ENCODE measurements at places on chromosomes 1 and 21.

- peak; percentile 82 for DNase-seq
These were observed 137.1 kb downstream of the PROX1 start for GRCh38 chr1:214124915-214125314.

- no peak for DNase-seq
These were observed 949.4 kb upstream of the ADGRL4 start for GRCh38 chr1:79955966-79956365.

DNA sequence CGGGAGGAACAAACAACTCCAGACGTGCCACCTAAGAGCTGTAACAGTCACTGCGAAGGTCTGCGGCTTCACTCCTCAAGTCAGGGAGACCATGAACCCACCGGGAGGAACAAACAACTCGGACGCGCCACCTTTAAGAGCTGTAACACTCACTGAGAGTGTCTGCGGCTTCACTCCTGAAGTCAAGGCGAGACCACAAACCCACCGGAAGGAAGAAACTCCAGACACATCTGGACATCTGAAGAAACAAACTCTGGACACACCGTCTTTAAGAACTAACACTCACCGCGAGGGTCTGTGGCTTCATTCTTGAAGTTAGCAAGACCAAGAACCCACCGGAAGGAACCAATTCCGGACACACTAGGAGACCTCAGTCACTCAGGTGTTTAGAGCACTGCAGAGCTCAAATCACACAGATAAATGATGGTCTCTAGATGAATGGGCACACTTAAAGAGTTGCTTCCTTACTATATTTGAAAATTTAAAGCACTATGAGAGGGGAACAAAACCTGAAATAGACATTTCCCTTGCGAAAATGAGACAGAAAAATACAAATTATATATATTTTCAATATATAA lies 587.7 kb upstream of the ADGRL4 start:
- DNase-seq = no peak

- DNase-seq = peak; percentile 82
These were observed 61.1 kb downstream of the XCL1 start for GRCh38 chr1:168637350-168637991.

DNA sequence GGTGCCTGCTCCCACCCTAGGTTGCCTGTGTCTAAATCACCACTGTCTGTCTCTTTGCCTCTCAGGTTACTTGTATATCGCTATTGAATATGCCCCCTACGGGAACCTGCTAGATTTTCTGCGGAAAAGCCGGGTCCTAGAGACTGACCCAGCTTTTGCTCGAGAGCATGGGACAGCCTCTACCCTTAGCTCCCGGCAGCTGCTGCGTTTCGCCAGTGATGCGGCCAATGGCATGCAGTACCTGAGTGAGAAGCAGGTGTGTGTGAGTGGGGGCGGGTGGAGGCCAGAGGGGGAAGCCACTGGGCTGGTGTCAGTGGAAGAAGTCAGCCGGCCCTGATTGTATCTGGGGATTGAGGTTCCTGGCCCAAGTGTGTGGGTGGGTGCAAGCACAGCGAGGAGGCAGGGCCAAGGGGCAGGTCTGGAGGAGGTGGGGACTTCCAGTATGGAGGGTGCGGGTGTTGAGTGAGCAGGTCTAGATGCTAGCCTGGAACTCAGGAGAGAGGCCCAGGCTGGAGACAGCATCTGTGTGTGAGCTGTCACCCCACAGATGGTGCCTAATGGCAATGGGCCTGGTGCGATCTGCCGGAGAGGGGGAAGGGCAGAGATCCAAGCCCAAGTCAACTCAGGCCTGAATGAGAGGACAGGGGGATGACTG lies 17.2 kb downstream of the TIE1 start:
- no peak for DNase-seq

GRCh38 chr1:53303726-53304515 lies 23.9 kb downstream of the LRP8 start:
- DNase-seq = no peak

DNA sequence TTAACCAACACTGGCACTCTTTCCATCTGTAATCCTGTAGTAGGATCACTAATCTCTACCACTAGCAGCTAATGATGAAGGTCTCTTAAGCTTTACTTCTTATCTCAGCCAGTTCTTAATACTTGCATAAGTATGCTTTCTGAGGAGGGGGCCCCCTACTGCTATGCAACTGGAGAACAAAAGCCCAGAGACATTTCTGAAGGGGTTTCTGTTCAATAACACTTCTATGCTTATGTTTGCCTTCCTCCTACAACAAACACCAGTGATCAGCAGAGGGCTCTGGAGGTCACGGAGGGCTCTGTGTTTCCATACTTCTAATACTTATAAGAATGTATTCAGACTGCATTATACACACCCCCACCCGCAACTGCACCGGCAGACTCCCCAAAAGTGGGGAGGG lies 215.8 kb downstream of the BARHL2 start:
- DNase-seq = no peak

GRCh38 chr1:29786791-29787732 lies 550.7 kb downstream of the PTPRU start:
- no peak for DNase-seq

DNA sequence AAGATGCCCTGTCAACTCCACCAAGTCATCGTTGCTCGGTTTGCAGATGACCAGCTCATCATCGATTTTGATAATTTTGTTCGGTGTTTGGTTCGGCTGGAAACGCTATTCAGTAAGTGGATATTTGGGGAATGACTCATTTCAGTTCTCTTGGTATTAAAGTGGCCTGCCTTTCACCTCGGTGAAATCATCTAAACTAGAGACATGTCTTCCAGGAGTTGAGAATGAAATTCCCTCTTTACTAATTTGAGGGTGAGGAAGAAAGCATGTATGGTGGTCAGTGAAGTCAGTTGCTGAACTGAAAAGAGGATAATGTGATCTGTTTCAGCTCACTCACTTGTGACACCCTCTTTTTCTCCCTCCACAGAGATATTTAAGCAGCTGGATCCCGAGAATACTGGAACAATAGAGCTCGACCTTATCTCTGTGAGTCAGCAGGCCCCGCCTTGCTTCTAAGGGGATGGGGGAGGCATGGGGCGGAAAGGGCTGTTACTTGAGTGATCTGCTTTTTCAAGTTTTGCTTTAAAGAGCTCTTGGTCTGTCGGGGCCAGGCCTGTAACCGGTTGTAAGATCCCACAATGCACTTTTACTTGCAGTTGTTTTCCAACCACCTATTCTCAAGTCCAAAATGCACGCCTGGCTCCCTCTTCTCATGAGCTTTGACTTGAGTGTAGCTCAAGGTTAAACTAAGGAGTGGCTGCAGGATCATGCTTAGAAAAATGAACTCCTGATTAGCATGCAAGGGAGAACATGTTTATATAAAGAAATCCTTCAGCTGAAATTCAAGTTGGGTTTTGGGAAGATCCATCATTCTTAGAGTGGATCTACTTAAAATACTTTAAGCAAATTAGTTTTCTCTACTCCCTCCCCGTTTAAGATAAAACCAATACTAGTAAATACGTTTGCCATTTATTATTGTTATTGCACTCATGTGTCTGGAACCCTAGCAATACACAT lies 59.8 kb downstream of the CAPN2 start:
- DNase-seq = peak; percentile 96

DNA sequence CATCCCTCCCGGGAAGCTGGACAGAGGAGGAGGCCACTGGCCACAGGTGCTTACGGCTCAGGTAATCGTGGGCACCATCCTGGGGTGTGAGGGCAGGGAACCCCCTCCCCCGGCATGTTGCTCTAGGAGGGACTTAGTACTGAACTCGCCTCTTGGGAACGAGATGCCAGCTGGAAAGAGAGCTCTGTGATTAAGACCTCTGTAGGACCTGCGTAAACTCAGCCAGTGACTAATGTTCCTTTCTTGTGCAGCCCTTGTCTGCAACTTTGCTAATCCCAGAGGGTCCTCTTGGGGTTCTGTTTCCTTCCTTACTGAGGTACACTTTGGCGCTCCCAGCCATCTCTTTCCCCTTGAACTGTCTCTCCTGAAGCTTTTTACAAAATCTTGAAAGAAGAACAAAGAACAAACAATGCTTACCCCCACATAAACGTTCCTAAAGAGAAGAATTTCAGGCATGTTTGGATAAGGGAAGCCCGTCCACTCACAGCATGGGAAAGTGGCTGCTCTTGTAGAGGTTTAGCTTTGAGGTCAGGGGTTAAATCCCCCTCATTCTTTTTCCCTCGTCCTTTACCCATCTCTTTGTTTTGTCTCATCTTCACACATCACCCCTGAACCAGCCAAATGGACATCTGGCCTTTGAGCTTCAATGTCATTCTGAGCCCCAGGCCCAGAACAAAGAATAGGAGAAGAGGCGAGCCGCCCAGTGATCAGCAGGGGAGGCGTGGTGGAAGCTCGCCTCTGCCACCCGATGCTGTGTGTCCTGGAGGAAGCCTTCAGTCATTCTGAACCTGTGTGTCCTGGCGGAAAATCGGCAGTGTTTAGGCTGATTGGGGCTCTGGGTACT lies 37.4 kb downstream of the CITED4 start:
- no peak for DNase-seq

DNA sequence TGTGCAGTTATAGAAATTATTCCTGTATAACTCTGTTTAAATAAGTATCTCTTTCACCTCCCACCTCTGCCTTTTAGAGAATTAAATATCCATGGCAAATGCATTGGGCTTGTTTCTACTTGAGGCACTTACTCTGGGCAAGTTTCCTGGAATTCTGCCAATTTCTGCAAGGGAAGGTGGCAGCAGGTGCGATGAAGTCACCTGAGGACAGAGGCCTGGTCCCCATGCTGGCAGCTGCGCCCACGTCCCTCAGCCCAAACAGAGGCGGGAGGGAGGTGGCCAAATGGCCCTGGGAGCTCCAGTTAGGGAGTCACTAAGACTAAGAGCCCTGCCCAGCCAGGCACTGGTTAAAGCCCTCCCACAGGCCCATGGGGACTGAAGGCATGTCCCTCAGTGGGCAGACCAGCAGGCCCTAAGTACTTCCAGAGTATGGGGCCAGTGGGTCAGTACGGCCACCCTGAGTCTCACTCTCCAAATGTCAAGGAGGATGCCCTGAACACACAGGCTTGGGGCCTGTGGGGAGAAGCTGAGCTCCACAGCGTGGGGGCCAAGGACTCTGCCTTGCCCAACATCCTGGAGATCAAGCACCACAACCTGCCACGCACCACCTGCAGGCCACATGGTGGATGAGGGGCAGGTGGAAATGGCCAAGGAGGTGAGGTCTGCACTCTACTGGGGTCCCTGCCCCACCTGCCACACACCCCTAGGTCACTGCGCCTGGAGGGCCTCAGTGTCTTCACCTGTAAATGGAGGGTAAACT lies 19.4 kb downstream of the ACOT7 start:
- no peak for DNase-seq

Data from OCI-M1 (cell line).